ENCODE measurements at places on chromosomes 2 and 18. TPM values are rescaled to one million over a fixed set of nuclear protein-coding genes. Genes with fewer than 3 reads are reported as not detected.

DNA sequence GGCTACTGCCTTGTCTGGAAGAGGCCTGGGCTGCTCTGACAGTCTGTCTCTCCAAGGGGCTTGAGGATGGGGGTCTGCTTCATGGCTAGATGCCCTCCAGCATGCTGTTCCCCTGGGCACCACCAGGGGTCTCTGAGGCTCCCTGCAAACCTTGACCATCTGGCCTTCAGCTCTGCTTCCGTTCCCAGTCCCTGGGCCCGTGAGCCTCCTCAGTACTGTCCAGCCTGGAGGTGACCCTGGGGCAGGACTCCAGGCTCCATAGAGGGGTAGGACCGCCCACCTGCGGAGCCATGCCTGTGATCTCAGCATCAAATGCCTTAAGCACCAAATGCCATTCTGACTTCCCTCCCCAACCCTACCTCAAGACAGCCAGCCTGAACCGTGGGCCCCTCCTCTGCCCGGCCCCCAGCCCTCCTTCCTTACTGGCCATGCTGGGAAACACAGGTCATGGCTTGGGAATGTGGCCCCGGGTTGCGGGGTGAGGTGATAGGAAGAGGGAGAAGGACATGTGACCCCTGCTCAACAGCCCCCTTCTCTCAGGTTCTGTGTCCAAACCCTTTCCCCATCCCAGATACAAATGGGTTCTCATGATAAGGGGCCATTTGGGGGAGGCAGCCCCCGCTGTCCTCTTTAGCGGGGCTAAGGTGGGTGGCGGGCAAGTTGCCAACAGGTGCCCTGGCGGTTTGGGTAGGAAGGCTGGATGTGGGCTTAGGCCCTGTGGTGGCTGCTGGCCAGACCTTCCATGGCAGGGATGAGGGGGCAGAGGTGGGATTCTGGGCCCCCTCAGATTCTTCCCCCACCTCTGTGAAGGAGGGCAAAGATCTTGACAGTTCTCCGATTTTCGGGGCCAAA is 25.0 kb downstream of the SPEG start:
- H3K27ac ChIP-seq, result peak overlapping the region; percentile 85
- no peaks in the 10 kb centered on the region for H3K36me3 ChIP-seq
- H3K27me3 ChIP-seq, result no peaks in the 10 kb centered on the region
- H3K4me3 ChIP-seq, result no peak overlapping the region
- peak; percentile 53 for DNase-seq

DNA sequence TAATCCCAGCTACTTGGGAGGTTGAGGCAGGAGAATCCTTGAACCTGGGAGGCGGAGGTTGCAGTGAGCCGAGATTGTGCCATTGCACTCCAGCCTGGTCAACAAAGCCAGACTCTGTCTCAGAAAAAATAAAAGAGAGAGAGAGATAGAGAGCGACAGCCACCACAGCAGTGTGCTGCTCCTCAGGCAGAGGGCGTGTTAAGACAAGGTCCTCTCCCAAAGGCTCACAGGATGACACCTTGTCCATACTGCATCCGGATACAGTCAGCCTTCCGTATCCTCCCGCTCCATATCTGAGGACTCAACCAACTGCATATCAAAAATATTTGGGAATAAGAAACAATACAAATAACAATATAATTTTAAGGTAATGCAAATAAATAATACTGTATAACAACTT is 20.1 kb downstream of the ARL4C start:
- no peak overlapping the region for H3K27ac ChIP-seq
- H3K4me1 ChIP-seq, result no peaks in the 10 kb centered on the region
- H3K4me3 ChIP-seq, result no peak overlapping the region
- no peaks in the 10 kb centered on the region for H3K36me3 ChIP-seq

DNA sequence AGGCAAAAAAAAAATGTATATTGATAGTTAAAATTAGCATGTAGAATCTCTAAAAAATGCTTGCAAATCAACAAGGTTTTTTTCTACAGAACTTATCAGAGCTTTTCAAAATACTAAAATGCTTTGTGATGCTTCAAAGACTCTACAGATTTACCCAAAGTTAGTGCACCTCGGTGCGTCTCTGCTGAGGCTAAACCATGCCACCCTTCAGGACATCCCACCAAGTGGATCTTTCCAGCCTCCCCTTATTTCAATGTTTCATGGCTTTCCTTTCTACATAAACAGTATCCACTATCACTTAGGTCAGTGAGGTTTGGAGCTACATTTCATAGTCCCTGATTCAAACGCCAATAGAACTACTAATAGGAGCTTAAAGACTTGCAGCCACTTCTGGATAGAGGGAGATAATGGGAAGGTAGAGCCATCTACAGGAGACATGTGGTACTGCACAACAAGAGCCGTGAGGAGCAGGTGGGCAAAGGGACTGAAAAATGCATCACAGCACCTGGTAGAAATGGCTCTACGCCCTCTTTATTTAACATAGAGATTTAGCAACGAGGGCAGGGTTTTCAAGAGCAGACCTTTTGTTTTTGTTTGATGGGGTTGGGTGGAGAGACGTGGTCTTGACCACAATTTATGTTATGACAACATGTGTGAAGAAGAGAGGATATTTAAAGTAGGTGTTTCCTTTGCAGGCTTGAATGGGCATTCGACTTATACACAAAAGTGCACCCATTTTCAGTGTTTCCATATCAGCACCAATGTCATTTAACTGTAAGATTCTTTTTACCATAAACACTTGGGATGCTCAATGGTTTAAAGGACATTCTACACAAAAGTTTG is 56.1 kb upstream of the SLC35G4 start:
- H3K4me1 ChIP-seq, result no peaks in the 10 kb centered on the region
- no peak for DNase-seq
- H3K4me3 ChIP-seq, result no peak overlapping the region
- no peaks in the 10 kb centered on the region for H3K36me3 ChIP-seq
- H3K27ac ChIP-seq, result no peak overlapping the region
- no peaks in the 10 kb centered on the region for H3K27me3 ChIP-seq

Gene ANKRD39
- 55.3 TPM for total RNA-seq

GRCh38 chr2:119425620-119426395 is 5.8 kb upstream of the TMEM37 start:
- peak overlapping the region; percentile 86 for H3K27ac ChIP-seq
- H3K27me3 ChIP-seq, result no peaks in the 10 kb centered on the region
- peaks cover 97% of the 10 kb centered on the region for H3K4me1 ChIP-seq
- no peak overlapping the region for H3K4me3 ChIP-seq
- no peaks in the 10 kb centered on the region for H3K36me3 ChIP-seq
- DNase-seq, result peak; percentile 83

- no peak overlapping the region for H3K27ac ChIP-seq
- DNase-seq, result no peak
- H3K4me3 ChIP-seq, result no peak overlapping the region
- H3K27me3 ChIP-seq, result no peaks in the 10 kb centered on the region
Observed at GRCh38 chr2:220552790-220553535, 925.5 kb downstream of the SLC4A3 start.

Gene PFN4
- 0.80 TPM for total RNA-seq

- H3K36me3 ChIP-seq, result no peaks in the 10 kb centered on the region
- DNase-seq, result no peak
- no peaks in the 10 kb centered on the region for H3K4me1 ChIP-seq
Observed at GRCh38 chr2:190794377-190794776, 86.2 kb upstream of the GLS start.

GRCh38 chr2:41160439-41160838 is 708.5 kb upstream of the SLC8A1 start:
- no peaks in the 10 kb centered on the region for H3K36me3 ChIP-seq
- H3K27me3 ChIP-seq, result no peaks in the 10 kb centered on the region
- no peak overlapping the region for H3K27ac ChIP-seq
- no peak overlapping the region for H3K4me3 ChIP-seq
- H3K4me1 ChIP-seq, result no peaks in the 10 kb centered on the region
- DNase-seq, result no peak

GRCh38 chr2:161766334-161766733 is 142.1 kb downstream of the SLC4A10 start:
- H3K4me1 ChIP-seq, result no peaks in the 10 kb centered on the region
- no peak overlapping the region for H3K4me3 ChIP-seq
- H3K27ac ChIP-seq, result no peak overlapping the region
- no peaks in the 10 kb centered on the region for H3K27me3 ChIP-seq
- DNase-seq, result peak; percentile 20

- H3K27me3 ChIP-seq, result no peaks in the 10 kb centered on the region
- no peak for DNase-seq
- H3K4me3 ChIP-seq, result no peak overlapping the region
Observed at GRCh38 chr2:227460833-227461232, 11.1 kb upstream of the AGFG1 start.

DNA sequence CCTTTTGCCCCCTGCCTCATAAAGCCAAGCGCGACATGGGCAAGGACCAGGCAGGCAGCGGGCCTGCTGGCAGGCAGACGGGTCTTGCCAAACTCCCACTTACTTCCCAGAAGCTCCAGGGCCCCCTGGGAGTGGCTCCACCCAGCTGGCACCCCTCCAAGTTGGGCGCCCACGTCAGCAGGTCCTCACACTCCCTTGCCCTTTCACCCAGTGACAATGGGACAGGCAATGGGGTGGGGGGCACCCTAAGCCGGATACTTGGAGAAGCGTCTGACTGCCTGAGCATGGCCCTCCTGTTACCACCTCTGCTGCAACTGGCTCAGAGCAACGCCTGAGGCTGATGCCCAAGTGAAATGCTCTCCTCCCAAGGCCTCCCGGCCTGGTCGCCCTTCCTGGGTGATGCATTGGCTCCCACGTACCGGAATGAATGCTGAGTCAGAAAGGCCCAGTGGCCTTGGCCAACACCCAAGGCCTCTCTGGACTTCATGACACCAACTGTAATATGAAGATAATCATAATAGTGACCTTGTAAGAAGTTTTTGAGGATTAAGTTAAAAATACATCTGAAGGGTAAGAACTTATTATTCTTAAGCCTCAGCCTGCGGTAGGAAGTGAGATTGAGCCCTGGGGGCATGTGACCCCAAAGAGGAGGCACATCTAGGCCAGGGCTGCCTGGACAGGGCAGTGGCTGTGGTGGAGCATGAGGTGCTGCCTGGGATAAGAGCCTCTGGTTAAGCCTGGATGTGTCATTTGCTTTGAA is 31.6 kb downstream of the KCNK3 start:
- no peaks in the 10 kb centered on the region for H3K27me3 ChIP-seq
- peaks cover 48% of the 10 kb centered on the region for H3K4me1 ChIP-seq
- no peaks in the 10 kb centered on the region for H3K36me3 ChIP-seq
- peak overlapping the region; percentile 61 for H3K27ac ChIP-seq

Gene TPO
- total RNA-seq, result 1.4 TPM

GRCh38 chr2:158809816-158810215 is 14.7 kb downstream of the DAPL1 start:
- no peaks in the 10 kb centered on the region for H3K36me3 ChIP-seq
- H3K4me3 ChIP-seq, result no peak overlapping the region
- H3K27ac ChIP-seq, result no peak overlapping the region

GRCh38 chr18:55435592-55435991 is 152.4 kb downstream of the TCF4 start:
- H3K4me1 ChIP-seq, result no peaks in the 10 kb centered on the region
- H3K4me3 ChIP-seq, result no peak overlapping the region
- no peak for DNase-seq
- H3K36me3 ChIP-seq, result no peaks in the 10 kb centered on the region

Gene NEU2
- not detected for total RNA-seq

DNA sequence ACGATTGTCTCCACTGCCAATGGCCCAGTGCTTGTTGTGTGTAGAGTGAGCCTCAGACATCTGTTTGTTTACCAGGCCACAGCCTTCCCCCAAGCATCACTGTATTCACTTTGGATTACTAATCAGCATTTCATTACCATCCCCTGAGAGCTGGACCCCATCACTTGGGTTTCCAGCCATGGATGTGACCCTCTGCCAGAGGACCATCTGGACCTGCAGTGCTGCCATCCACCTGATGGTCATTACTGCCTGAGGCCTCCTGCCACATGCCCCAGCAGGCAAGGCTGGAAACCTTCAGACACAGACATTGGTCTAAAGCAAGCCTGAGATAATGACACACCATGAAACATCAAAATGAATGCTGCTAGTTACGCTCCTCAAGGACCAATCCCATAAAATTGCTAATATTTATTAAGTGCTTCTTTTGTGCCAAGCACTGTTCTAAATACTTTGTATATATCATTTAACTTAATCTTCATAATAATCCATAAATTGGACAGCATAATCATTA is 2096.3 kb upstream of the CELF4 start:
- DNase-seq, result no peak
- H3K36me3 ChIP-seq, result no peaks in the 10 kb centered on the region

GRCh38 chr18:49855711-49856415 is 42.5 kb upstream of the ACAA2 start:
- H3K27me3 ChIP-seq, result no peaks in the 10 kb centered on the region
- no peak overlapping the region for H3K4me3 ChIP-seq
- no peak for DNase-seq
- no peak overlapping the region for H3K27ac ChIP-seq

Gene LRATD1
- total RNA-seq, result 123 TPM

Gene HOXD11
- 5.4 TPM for total RNA-seq

DNA sequence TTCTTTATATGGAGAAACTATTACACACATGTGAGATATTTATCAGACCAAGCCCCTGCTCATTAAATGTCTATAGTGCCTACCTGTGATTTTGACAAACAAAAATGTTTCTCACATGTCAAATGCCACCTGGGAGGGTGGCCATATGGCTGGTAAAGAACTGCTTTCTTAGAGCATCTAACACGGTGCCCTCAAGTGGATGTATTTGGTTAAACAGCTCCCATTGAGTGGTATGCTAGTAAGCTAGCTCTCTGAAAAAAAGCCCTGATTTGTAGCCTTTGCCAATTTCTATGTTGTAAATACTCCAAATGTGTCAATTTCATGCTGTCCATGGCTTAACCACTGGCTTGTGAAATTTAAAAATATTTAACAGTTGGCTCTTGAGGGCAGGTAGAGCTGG is 94.6 kb downstream of the PMAIP1 start:
- no peak for DNase-seq
- no peaks in the 10 kb centered on the region for H3K4me1 ChIP-seq

Gene NPPC
- total RNA-seq, result 0.68 TPM

DNA sequence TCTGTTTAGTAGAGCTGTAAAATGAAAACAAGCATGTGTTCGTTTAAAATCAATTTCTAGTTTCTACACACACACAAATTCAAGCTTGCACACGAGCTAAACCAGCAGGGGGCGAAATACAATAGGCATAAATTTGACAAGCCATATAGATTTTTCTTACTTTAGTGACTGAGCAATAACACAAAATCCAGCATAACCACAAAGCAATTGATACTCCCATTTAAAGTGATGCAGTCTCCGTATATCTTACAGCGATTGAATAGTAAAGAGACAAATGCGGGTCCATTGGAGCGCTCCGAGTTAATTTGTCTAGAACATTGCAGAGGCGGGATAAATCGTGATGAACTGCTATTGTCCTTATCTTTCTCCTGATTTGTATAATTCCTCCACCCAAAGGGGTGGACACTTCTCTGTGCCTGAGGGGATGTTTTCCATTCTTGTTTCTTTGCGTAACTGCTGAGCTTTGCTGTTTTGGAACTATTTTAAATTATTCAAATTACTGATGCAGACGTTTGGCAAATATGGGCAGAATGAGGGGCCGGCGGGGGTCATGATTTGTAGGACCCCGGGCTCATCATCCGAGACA is 1.2 kb upstream of the AFTPH start:
- H3K27me3 ChIP-seq, result no peaks in the 10 kb centered on the region
- DNase-seq, result peak; percentile 75
- no peaks in the 10 kb centered on the region for H3K36me3 ChIP-seq
- H3K4me1 ChIP-seq, result peaks cover 9% of the 10 kb centered on the region

Gene ATG9A
- 73.2 TPM for total RNA-seq

- H3K27ac ChIP-seq, result no peak overlapping the region
- H3K27me3 ChIP-seq, result no peaks in the 10 kb centered on the region
- no peak overlapping the region for H3K4me3 ChIP-seq
- no peaks in the 10 kb centered on the region for H3K4me1 ChIP-seq
- DNase-seq, result no peak
Observed at GRCh38 chr2:225355788-225356187, 43.7 kb upstream of the NYAP2 start.

Gene TRPM8
- not detected for total RNA-seq

Gene CCDC148
- not detected for total RNA-seq

Gene SPP2
- not detected for total RNA-seq

Gene RAD51AP2
- total RNA-seq, result 0.40 TPM

Gene CDH7
- not detected for total RNA-seq

Gene KIF1A
- 2.7 TPM for total RNA-seq

Gene POTEJ
- total RNA-seq, result not detected
